ENCODE measurements at places on chromosomes 3 and 15. TPM values are rescaled to one million over a fixed set of nuclear protein-coding genes. Genes with fewer than 3 reads are reported as not detected.
A peak's percentile ranks its signal among the peaks of the same experiment; 100 is the strongest.

DNA sequence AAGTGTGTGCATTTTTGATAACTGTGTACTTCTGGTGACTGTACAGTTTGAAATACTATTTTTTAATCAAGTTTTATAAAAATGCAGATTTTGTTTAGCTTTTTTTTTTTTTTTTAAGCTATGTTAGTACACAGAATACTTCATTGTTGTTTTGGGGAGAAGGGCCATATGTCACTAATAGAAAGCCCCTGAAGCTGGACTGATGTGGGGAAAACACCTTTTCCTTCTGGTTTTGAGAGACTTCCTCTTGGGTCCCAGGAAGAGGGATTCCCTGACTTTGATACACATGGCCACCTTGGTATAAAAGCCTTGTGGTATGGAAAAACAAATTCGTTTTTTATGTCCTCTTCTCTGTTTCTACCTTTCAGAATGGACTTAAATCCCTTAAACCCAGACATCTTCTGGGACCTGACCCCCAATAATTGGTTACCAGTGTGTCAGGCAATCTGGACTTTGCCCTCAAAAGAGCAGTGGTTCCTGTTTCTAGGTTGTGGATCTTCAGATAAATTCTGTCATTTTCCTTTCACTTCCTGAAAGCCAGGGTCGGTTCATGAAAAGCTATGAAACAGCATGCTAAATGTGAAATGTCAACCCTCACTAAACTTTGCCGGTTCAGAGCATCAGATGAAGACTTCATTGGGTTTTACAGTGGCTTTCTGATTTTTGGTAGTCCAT, 31.1 kb upstream of the BLOC1S6 start:
- DNase-seq, result no peak

DNA sequence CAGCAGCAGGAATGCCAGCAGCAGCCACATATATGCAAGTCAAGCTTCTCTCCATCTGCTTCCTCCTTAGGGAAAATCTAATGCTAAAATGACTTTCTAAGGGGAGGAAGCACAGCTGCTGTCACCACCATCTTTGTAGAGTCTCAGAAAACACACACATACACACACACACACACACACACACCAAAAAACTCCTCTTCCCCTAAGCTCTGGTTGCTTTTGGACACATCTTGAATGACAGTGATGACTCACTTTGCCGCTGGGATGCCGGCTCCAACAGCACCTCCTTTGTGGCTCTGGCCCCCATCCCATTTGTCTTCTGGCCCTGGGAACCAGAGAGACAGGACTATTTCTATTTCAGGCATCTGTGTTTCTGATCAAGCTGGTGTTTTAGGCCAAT, 124.8 kb upstream of the GOLIM4 start:
- DNase-seq, result peak; percentile 27

FRMD4B gene
- 4.2 TPM for total RNA-seq

DNA sequence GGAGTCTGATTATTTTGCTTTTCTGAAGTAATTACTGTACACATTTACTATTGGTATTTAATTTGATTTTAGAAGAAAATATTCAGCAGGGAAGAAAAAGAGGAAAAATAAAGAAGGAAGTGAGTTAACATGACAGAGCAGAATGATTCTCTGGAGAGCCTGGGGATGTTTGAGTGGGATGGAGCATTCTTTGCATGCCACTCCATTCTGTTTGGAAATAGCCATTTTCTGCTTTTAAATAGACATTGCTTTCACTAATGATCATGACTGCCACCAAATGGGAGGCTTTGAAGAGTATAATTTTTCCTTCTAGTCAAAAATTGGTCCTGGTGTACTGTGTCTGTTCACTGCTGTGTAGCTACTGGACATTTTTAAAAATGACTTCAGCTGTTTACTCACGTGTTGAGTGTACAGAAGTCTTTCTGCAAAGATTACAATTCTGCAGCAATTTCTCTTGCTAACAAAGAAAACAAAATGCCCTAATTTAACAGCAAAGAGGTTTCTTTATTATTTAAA, 196.1 kb downstream of the RYR3 start:
- DNase-seq, result no peak

GRCh38 chr3:148962513-148962912, 28.8 kb upstream of the GYG1 start:
- peak; percentile 73 for DNase-seq

DNA sequence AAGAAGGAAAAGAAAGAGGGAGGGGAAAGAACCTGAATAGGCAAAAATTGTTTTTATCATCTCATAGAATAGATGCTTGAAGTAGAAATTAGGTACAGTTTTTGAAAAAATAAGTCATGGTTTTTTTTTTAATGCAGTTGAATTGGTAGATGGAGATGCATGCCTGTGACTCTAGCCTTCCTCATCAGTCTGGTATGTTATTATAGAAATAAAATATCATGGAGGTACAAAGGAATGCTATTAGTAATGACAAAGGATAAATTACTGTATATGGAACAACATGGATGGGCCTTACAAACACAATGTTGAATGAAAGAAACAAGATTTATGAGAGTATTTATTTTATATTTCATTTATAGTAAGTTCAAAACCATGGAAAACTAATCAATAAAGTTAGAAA, 162.4 kb upstream of the GALNT15 start:
- no peak for DNase-seq

DNA sequence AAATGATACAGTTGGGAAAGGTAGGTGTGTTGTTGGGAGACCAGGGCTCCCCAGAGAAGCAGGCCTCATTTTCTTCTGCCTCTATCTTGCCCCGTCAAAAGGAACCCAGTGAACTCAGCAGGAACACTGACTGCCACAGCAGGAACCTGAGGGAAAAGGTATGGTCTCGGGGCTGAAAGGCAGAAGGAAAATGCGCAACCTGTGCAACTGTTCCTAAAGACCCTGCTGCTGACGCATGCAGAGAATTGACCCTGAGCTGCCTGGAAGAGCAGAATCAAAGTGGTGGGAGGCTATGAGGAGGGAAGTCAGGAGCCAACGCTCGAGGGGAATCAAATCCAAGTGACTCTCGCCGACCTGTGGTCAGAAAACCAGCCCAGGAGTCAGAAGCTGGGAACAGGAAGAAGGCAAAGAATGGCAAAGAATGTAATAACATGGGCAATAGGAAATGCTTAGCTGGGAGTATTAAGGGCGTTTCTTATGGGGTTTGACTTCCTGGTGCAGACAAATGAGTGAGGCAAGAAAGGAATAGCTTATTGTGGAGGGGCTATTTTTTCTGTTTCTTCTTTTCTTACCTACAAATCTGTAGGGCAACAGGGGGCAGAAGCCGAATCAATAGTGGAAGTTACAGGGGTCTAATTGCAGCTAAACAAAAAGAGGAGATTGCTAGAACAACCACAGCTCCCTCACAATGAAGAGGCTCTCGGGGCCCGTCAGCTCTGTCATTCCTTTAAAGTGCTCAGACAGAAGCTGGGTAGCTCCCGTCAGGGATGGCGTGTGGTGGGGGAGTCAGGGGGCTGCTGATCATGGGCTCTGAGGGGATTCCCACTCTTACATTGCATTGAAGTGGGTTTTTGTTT, 65.4 kb upstream of the DLG1 start:
- no peak for DNase-seq

- peak; percentile 52 for DNase-seq
Measured at GRCh38 chr3:9340472-9340902, 22.4 kb upstream of the THUMPD3 start.

GRCh38 chr3:66227915-66228314, 7.1 kb downstream of the SLC25A26 start:
- DNase-seq, result no peak

- DNase-seq, result no peak
Measured at GRCh38 chr15:78103406-78104118, 11.2 kb downstream of the SH2D7 start.

- DNase-seq, result peak; percentile 77
Measured at GRCh38 chr3:133821767-133822638, 16.4 kb downstream of the SRPRB start.

GRCh38 chr15:70006259-70007147, 91.2 kb downstream of the TLE3 start:
- DNase-seq, result no peak

GRCh38 chr3:68953816-68954444, 21.6 kb upstream of the TAFA4 start:
- DNase-seq, result no peak

DNA sequence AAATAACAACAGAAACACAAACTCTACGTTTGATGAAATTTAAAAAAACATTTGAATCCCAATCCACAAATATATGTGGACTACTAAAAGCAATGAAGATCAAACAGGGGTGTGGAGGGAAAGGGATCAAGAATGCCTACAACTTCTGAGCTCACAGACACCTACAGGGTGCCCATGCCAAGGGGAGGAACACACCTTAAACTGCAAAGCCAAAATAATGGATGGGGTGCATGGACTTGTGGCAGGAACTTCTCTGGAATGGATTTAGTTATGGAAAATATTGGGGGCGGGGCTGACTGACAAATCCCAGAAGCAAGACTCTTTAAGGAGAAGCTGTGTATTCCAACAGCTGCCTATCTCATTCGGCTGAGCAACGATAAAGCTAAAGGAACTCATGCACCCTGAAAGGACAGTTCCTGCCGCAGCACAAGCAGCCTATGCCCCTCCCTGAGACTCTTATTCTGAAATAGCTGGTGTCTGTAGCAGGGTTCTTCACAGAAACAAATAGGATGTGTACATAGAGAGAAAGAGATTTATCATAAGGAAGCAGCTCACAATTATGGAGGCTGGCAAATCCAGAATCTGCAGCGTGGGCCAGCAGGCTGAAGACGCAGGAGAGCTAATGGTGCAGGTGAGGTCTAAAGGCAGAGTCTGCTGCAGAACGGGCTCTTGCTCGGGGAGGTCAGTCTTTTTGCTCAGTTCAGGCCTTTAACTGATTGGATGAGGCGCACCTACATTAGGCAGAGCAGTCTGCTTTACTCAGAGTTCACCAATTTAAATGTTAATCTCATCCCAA, 24.5 kb upstream of the PLA2G4D start:
- DNase-seq, result no peak

DNA sequence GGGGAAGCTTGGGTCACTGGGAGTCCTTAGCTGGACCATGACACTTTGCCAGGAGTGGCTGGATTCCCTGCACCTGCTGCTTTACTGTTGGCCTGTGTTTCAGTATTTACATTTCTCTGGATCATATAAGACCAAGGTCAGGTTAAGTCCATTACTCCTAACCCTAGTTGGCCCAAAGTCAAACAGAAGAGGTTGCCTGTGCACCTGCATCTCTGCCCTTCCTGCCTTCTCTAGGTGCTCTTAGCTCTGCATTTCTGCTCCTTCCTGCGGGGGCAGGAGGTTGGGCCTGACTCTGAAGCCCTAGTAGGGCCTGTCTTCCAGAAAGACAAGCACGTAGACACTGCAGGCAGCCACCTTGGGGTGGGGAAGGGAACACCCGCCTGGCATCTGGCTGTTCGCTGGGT, 124.3 kb downstream of the RPLP1 start:
- DNase-seq, result no peak

GRCh38 chr15:67607329-67607728, 64.8 kb downstream of the MAP2K5 start:
- DNase-seq, result no peak

GOLGA8R gene
- total RNA-seq, result not detected

- DNase-seq, result no peak
Measured at GRCh38 chr3:177448987-177449359, 251.7 kb upstream of the TBL1XR1 start.

- DNase-seq, result peak; percentile 61
Measured at GRCh38 chr15:100060276-100060926, 281.4 kb downstream of the ADAMTS17 start.

- no peak for DNase-seq
Measured at GRCh38 chr3:161212171-161212771, 8.8 kb upstream of the NMD3 start.

DNA sequence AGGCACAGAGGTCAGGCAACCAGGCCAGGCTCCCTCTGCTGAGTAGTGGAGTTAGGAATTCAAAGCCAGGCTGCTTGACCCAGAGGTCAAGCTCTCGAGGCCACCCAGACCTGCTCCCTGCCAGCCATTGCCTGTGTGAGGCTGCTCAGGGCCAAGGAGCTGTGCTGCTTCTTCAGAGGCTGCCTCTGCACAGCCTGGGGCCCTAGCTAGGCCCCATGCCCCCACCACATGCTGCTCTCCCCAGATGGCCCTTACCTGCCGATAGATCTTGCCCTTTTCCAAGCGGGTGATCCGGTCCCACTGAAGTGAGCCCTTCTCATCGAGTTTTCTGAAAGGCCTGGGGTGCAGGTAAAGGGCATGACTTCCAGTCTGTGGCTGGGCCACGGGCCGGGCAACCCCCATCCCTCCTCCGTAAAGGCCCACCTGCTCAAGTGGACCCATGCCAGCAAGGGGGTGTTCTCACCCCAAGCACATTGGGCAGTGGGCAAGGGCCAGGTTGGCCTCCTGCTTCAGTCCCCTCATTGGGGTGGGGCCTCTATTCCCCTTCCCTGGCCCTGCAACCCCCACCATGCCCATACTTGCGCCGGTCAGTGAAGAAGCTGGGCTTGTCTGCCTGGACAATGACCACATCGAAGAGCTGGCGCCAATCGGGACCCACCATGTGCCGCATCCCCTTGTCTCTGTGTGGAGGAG, 6.5 kb downstream of the NT5DC2 start:
- DNase-seq, result no peak

GRCh38 chr15:78208887-78209645, 25.3 kb downstream of the ACSBG1 start:
- no peak for DNase-seq

- DNase-seq, result peak; percentile 51
Measured at GRCh38 chr3:119681279-119681678, 4.1 kb upstream of the COX17 start.

- no peak for DNase-seq
Measured at GRCh38 chr3:10194328-10195071, 29.8 kb downstream of the IRAK2 start.

- no peak for DNase-seq
Measured at GRCh38 chr3:41751597-41751996, 210.3 kb downstream of the ULK4 start.

DNA sequence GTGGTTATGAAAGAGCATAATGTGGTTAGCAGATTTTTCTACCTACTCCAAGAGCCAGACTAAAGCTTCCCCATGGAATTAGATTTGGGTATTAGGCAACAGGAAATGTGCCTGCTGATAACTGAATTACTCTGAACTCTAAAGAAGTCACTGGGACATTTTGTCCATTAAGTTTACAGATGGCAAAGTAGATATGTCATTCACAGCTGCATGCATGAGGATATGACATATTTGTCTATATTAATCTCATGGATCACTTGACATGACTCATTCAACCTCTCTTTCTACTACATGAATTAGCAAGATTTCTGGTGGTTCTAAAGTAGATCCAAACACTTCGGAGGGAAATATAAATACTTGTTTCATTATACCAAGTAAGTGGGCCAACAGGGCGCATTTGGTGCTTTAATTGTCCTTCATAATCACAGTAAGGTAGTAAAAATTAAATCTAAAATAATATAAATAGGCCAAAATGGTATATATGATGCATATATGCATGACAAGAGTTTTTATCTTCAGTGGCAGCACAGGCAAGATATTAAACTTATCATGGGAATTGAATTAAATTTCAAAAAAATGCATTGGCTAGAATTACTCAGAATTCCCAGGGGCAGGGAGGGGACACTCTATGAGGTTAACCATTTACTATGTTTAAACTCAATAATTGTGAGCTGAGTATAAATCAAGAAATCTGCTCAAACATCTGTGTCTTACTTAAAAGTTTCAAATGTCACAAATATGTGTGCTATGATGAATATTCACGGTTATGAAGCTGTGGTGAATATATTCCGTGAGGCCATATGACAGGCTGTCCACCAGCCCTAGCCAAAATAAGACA, 365.3 kb upstream of the KCNMB2 start:
- DNase-seq, result peak; percentile 90
